ENCODE measurements at places on chromosomes 11 and 22.
A peak's percentile ranks its signal among the peaks of the same experiment; 100 is the strongest.

DNA sequence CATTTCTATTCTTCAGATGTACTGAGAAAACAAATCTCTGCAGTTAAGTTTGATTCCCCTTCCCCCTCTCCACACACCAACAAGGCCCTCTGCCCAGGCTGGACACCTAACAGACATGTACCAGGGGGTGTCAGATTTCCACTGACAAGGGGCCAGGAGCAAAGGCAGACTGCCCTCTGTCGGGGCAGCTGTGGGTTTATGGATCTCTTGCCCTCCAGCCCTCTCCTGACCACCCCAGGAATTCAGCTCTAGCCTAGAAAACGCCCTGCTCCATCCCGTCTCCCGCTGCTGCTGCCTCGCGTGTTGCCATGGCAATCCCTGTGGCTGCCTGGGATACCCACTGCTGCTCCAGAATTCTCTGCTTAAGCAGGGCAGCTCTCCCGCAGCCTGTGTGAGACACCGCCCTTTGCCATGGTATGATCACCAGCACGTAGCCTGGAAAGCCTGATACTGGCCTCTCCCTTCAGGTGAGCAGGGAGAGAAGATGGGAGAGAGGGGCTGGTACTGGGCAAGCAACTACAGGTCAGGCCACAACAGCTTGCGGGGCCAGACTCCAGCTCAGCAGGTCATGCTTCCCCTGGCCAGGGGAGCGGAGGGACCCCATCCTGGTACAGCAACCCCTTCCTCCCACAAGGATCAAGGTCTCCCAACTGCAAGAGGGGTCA lies 41.6 kb downstream of the BUD13 start:
- DNase-seq: peak; percentile 50

- no peak for DNase-seq
These were observed 13.7 kb downstream of the FAM118B start for GRCh38 chr11:126225295-126225665.

GRCh38 chr11:115247953-115248352 lies 256.3 kb downstream of the CADM1 start:
- no peak for DNase-seq

DNA sequence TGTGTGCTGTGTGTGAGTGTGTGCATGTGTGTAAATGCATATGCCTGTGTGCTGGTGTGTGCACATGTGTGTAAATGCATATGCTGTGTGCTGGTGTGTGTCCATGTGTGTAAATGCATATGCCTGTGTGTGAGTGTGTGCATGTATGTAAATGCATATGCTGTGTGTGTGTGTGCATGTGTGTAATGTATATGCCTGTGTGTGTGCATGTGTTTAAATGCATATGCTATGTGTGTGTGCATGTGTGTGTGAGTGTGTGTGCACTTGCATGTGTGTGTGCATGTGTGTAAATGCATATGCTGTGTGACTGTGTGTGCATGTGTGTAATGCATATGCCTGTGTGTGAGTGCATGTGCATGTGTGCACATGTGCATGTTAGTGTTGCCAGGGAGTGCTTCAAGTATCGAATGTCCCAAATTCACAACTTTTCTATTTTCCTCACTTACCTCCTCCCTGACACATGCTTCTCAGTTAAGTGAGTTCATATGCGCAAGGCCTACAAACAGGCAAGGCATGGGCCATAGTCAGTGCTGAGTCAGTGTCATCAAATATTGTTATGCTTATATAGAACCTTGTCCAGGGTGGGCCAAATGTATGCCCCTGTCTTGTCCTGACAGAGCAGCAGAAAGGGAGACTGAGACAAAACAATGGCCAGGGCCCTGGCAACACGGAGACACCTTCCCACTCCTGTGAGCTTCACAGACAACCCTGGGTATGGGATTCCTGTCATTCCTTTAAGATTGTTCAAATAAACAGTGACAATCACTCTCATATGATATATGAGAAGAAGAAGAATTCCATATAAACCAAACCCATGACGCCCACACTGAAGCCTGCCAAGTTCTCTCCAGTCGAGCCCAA lies 38.6 kb downstream of the GGTLC2 start:
- DNase-seq: no peak

GRCh38 chr11:29227811-29228210 lies 789.0 kb downstream of the KCNA4 start:
- DNase-seq: no peak

DNA sequence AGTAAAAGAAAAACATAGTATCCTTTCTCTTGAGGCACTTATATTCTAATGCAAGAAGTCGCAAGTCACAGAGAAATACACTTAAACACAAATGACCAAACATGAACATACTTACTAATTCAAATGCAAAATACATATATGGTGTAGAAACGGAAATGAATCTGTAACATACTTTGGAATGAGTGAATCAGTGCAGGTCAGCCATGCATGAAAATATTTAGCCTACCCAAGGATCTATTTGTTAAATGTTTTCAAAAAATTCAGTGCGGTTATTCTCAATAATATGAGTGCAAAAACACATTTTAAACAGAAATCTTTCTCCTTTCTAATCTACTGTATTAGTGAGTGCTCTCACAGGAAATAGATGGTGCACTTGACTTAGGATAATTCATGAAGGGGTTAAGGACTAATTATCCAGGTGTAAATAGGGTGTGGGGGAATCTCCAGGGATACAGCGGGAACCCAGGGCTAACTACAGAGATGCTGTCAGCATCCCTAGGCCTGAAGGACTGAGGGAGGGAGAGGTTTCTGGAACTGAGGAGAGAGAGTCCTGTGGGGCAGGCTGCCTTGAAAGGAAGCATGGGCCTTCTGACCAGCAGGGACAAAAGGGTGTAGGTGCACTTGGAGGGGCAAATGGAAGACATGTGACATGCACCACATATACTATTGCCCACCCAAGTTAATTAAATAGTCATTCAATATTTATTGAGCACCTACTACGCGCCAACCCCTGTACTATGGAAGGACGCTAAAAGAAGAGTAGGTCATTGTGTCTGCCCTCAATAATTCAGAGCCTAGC lies 139.2 kb downstream of the MAML2 start:
- DNase-seq: no peak

GRCh38 chr11:65764434-65764833 lies 16.3 kb downstream of the AP5B1 start:
- no peak for DNase-seq

GRCh38 chr11:69854713-69855112 lies 35.5 kb upstream of the FGF3 start:
- DNase-seq: no peak

DNA sequence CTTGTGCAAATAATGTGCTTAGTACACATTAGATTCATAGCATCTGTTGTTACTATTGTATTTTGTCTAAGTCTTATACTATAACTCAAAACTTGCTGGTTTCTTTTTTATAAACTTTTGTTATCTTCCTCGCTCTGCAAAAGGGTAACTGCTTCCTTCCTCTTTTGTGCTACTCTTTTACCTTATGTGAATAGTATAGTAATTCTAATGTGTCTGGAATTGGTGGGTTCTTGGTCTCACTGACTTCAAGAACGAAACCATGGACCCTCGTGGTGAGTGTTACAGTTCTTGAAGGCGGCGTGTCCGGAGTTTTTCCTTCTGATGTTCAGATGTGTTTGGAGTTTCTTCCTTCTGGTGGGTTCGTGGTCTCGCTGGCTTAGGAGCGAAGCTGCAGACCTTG lies 563.1 kb upstream of the LUZP2 start:
- no peak for DNase-seq

DNA sequence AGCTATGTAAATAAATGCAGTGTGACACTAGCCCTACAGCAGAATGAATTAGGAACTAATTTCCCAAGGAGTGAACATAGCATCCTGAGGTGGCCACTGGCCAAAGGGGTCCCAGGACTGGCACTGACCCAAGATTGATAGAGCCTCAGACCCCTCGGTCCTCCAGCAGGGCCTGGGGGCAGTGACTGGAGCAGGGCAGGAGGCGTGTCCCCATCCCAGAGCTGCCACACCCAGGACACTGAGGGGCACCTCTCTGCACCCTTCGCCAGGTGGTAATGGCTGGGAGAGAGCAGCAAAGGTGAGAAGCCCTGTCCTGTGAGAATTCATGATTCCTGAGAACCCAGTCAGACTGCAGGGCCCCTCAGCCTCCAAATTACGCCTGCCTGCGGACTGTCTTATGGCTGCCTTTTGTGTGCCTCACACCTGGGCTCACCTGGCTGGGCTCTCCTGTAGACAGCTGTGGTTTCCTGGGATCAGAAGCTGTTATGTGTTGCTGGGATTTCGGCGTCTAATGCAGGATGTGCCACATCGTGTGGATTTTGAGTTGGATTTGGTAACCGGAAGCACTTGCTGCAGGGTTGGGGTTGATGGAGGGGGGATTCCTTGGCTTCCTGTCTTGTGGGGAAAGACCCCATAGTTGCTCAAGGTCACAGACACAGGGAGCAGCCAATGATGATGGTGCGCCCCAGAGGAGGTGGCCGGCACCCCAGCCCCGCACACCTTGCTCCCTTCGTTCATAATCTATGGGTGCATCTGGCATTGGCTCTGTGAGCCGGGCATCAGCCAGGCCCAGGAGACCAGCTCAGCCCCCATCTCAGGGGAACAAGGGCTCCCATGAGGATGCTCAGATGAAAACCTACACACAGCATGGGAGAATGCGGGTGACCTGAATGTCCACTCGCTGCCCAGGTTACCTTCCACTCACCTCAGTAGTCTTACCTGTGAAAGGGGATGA lies 582.9 kb downstream of the BRD1 start:
- peak; percentile 31 for DNase-seq

- no peak for DNase-seq
These were observed 115.5 kb downstream of the PHF21B start for GRCh38 chr22:44894321-44894720.
